ENCODE measurements at places on chromosomes 2 and 18.

DNA sequence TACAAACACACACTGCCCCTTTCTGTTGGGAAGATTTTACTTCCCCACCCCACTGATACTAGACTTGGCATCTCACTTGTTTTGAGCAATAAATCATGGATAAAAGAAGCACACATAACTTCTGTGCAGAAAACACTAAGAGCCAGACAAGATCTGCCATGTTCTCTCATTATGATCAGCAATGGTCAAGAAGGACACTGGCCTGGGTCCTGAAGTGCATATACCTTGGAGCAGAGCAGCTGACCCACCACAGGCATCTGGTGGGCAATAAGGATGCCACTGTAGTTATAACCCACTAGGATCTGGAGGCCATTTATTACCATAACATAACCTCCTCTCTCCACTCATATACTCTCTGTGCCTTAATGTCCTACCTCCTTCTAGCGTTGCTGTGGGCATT lies 338.3 kb downstream of the NCKAP5 start:
- no peak for DNase-seq

DNA sequence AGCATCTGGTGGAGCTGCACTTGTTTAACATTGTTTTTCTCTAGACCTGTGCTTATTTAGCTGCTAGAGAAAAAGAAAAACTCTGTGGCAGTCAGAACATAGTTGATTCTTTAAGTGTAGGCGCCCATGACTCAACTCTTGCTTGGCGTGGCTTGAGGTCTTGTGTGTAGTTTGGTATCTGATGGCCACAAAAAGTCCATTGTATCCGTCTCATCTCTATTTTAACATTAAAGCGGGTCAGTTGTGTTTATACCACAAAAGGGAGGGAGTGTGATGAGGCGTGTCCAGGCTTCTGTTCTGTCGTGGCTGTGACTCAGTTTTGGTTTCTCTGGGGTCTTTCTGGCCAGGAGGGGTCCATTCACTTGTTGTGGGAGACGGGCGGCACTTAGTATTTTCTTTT lies 24.2 kb upstream of the UGT1A8 start:
- no peak for DNase-seq

DNA sequence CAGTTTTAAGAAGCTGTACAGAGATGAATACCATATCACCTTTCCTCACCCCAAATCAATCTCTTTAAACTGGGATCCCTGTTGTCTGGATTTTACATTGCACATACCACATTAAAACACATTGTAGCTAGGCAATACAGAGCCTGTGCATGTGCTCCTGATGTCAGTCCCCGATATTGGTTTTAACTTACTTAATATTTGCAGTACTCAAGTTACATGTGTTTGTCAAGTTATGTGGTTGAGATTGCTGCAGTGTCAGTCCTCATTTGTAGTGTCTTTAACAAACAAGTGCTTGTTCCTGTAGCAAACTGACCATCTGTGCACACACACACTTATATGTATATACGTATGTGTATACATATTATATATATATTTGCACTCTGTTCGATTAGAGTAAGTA lies 10.4 kb upstream of the UBE2E3 start:
- peak; percentile 54 for DNase-seq

DNA sequence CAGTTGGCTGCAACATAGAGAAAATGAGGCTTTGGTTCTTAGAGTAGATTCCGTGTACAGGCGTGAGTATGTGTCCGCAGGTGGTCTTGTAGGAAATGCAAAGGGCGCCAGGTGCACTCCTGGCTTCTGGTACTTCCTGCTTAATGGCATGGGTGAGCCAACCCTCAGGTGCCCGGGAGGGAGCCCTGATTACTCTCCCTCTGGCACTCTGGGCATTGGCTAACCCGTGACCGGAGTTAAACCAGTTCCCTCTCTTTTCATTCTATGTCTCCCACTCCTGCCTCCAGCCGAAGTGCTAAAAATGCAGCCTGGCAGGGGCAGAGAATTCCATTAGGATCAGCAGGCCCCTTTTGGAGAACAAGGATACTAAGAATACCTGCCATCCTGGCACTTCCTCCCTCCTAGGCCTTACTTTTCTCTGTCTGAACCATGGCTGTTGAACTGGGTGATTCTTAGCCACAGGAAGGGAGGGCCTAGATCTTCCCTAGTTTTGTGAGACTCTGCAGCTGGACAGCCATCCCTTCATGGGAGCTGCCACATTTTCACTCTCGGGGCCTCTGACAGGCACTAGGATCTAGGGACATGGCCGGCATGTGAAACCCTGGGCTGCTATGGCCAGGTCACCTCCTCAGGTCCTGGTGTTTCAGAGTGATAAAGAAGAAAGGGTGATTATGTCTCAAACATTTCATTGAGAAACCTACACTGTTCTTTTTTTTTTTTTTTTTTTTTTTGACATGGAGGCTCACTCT lies 6.5 kb downstream of the MERTK start:
- no peak for DNase-seq

- DNase-seq = peak; percentile 91
These were observed 819.6 kb upstream of the FSHR start for GRCh38 chr2:49973917-49974368.

- DNase-seq = no peak
These were observed 22.5 kb downstream of the CYTIP start for GRCh38 chr2:157421331-157421944.

DNA sequence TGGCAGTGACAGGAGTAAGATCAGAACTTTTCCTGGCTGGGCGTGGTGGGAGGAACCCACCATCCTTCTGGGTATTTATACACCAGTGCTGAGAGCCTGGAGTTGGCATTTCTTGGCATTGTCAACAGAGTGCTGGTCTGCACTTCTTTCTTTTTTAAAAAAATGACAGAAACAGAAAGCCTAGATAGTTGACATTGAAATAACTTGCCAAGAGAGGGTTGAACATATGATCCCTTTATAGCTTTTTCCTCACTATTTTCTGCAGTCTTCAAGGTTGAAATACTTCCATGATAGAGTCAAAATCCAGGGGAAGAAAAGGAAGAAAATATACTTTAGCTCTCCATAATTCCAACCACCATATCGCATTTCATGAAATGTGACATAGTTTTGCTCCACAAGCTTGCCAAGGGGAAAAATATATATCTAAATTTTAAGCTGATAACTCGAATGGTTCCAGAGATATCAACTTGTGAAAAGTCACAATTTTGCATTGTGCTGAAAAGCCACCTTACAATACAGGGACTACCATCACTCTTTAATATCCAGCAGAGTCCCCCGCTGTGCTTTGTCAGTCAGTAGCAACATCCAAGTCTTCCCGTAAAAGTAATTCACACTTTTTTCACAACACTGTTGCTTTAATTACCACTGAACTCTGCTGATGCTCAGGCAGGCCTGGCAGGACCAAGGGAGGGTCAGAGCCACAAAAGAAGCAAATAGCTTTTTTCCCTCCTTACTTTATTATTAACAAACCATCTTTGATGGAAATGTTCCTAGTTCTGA lies 764.9 kb upstream of the FANCL start:
- DNase-seq = no peak

DNA sequence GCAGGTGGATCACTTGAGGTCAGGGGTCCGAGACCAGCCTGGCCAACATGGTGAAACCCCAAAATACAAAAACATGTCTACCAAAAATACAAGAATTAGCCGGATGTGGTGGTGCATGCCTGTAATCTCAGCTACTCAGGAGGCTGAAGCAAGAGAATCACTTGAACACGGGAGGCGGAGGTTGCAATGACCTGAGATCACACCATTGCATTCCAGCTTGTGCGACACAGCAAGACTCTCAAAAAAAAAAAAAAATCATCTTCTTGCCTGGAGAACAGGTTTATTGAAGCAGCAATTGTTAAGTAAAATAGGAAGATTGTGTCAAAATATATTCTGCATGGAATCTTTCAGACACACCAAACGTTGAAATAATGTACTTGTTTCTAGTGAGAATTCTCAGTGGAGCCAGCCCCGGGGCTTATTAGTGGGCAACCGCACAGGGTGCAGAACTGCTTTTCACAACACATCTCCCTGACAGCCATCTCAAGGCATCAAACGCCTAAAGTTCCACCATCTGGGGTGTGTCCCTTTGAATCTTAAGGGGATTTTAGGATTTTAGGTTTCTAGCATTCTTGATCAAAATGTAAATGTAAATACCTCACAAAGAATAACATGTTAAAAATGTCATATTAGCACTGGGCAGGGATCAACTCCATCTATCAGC lies 28.6 kb upstream of the PPP4R1 start:
- no peak for DNase-seq

DNA sequence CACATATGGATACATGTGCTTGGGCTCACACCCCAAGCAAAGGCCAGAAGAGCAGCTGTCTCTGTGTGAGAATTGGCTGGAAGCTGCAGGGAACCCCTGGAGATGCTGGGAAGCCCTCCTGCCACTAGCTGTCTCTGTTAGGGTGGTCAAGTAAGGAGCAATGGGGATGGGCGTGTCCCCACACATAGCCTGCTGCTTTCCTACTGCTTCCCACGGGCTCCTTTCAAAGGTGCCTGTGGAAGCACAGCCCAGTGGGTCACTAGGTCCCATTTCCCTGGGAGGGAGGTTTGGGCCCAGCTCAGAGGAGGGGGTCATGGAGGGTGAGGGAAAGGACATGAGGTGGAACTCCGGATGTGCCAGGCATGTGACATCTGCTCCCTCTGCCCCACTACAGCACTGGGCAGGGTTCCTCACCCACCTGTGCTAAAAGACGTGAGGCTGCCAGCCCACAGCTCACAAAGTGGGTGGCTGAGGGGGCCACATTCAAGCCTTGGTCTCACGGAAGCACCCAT lies 24.4 kb upstream of the MAL start:
- DNase-seq = no peak

- no peak for DNase-seq
These were observed 4.4 kb downstream of the TIA1 start for GRCh38 chr2:70243806-70244584.

DNA sequence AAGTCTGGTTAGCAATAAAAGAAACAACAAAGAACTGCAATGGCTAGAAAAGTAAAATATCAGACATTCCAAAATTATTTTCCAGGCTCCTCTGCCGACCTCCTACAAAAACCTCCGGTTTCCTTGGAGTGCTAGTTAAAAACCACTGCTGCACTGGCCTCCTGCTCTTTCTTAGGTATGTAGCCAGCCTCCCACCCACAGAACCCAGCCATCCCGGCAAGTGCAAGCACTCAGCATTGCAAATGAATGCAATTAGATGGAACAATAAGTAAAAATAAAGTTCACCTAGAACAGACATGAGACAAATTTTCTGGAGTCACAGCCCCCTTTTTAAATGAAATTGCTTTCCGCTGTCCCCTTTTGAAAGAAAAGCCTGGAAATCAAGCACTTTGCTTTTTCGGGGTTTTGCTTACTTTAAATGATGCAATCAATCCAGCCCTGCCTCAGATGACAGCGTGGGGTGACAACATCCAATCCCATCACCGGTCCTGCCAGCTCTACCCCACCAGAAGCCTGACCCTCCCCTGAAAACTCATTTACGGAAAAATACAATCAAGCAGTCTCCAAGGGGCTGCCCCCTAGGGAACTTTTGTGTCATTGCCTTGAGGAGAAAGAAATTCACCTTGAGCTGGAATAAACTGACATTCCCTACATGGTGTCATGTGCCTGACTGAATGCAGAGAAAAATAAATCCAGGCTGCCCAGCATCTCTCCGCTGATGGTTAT lies 199.8 kb downstream of the EPHA4 start:
- DNase-seq = no peak

DNA sequence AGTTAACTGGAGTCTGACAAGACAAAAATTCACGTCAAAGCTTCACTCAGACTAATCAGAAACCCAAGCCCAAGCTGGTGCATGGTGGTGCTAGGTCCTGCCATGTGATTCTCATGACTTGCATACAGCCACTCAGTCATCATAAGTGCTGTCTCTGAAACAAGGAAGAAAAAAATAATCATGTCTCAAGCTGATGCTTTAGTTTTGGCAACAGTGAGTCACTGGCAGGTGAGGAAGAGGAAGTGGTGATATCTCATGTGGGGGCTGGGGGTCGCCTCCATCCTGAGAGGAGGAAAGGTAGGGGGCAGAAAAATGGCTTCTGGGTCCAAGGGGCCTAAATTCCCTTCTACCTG lies 136.3 kb downstream of the TMEM163 start:
- DNase-seq = peak; percentile 11

- DNase-seq = no peak
These were observed 11.9 kb downstream of the LBH start for GRCh38 chr2:30243231-30243630.

- no peak for DNase-seq
These were observed 35.2 kb downstream of the MTHFD2 start for GRCh38 chr2:74233648-74234047.

GRCh38 chr2:190563646-190564045 lies 29.1 kb upstream of the NEMP2 start:
- no peak for DNase-seq

DNA sequence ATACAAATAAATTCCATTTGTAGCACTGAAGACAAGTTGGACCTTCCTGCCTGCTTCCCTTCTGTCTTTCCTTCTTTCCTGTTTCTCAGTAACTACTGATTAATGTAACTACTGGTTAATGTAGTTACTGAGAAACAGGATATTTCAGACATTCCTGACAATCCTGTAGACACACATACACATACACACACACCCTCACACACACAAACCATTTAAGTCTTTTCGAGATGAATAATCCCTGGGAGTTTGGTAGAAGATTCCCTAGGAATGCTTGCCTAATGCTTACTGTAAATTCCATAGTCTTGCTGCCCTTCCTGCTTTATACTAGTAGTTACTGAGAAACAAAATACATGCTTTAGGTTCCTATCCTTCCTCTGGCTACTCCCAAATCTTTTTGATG lies 83.9 kb downstream of the PIK3C3 start:
- DNase-seq = no peak

DNA sequence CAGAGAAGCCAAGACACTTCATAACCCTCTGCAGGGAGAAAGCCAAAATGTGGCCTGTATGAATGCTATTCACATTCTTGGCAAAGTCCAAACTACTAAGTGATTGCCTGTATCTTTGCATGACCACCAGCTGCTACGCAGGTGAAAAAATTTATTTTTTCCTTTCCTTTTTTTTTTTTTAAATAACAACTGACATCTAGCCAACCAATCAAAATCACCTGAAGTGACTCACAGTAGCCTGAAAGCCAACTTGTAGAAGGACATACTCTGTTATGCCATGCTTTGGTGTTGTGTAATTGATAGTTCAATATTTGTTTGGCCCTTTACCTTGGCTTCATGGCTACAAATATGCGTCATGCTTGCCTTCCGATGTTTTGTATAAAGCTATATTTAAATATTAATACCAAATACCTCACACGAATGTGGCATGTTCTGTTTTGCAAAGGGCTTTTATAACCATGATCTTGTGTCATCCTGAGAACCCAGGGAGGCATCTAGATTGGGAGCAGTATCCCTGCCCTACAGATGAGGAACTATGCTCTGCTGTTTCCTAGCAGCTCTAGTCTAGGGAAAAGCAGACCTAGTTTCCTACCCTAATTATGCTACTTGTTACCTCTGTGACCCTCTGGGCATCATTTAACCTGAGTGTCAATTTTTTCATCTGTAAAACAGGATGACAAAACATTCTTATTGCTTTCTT lies 102.1 kb downstream of the MYOM1 start:
- peak; percentile 14 for DNase-seq

DNA sequence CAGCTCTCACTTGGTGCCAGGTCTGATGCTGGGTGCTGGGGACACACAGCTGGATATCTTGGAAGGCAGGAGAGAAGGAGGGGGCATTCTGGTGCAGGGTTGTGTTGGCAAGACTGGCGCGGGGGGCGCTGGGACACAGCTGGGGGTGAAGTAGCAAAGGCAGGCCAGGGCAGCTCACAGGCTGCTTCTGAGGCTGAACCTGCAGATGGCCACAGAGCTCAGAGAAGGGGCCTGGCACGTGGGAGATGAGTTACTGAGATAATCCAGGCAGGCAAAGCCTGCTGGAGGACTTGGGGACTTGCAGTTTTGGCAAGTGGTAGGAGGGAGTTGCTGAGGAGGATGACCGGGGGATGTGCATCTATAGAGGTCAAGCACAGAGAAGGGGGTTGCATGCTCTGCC lies 16.2 kb upstream of the DGKD start:
- DNase-seq = no peak
